ENCODE measurements at places on chromosomes 5 and 9. TPM values are rescaled to one million over a fixed set of nuclear protein-coding genes. Genes with fewer than 3 reads are reported as not detected.

GRCh38 chr5:173781816-173782670, 106.1 kb upstream of the CPEB4 start:
- DNase-seq, result no peak

- no peak for DNase-seq
Measured at GRCh38 chr5:132489051-132489770, 1.4 kb downstream of the IRF1 start.

DNA sequence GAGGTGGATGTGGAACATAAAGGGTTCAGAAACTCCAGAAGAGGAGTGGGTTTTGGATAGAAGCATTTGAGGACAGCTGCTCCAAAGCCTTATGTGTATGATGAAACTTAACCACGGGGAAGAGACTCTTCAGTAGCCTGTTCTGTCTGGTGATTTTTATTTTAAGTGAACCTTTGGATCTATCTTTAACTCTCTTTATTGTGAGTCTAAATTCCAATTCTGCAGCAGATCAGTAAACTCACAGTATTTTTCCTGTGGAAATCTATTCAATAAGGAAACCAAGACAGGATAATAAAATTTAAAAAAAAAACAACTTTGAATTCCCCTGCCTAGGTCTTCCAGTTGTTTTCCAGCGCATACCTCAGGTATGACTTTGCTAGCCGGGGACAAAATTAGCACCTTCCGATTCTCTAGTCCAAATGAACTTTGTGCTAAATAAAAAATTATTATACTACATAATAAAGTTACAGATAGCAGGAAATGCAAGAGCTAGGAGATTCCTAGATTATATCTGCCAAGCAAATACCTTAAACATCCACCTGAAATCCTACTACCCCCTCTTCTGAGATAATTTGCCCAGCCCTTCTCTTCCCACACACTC, 101.9 kb downstream of the NLN start:
- no peak for DNase-seq

DNA sequence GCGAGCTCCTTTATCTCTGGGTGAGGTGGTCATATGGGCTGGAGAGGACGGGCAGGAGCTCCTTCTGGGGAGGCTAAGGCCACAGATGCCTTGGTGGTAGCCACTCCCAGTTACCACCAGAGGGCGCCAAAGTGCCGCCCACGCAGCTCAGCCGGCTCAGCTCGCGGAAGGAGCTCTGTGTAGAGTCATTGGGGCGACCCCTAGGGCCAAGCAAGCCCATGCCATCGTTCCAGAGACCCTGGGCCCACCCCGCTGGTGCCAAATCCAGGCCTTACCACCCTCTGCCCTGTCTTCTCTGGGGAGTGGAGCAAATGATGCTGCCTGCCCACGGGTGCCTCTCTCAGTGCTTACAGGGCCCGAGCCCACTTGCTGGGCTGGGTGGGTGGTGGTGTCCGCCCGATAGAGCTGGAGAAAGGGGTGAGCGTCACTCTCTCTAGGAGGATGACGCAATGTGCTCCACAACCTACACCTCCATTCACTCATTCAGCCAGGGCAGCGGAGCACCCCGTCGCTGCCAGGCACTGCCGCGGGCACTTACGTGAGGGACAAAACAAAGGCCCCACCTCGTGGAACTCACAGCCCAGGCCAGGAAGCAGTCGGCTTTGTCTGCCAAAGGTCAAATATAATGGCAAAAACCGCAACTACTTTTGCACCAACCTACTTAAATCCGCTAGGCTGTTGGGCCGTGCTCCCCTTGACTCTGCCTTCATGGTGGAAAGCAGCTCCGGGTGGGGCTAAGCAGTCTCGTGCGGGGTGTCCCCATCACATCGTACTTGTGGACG, 13.8 kb downstream of the TSPAN17 start:
- DNase-seq, result peak; percentile 67

The FSTL4 gene
- 0.68 TPM for polyA plus RNA-seq

The RARS1 gene
- polyA plus RNA-seq, result 70.4 TPM

Measured in renal pelvis (tissue), 12 donors.